ENCODE measurements at places on chromosomes 5 and 9.

- no peak for DNase-seq
These were observed 35.6 kb downstream of the IL6ST start for GRCh38 chr5:55959208-55959607.

DNA sequence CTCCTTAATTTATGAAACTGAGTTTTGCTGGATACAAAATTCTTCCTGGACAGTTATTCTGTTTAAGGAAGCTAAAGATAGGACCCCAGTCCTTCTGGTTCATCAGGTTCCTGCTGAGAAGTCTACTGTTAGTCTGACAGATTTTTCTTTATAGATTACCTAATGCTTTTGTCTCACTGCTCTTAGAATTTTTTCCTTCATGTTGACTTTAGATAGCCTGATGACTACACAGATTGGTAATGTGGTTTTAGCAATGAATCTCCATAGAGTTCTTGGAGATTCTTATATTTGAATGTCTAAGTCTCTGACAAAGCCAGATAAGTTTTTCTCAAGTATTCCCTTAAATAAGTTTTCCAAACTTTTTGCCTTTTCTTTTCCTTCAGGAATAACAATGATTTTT, 419.7 kb downstream of the CDH10 start:
- DNase-seq, result no peak

DNA sequence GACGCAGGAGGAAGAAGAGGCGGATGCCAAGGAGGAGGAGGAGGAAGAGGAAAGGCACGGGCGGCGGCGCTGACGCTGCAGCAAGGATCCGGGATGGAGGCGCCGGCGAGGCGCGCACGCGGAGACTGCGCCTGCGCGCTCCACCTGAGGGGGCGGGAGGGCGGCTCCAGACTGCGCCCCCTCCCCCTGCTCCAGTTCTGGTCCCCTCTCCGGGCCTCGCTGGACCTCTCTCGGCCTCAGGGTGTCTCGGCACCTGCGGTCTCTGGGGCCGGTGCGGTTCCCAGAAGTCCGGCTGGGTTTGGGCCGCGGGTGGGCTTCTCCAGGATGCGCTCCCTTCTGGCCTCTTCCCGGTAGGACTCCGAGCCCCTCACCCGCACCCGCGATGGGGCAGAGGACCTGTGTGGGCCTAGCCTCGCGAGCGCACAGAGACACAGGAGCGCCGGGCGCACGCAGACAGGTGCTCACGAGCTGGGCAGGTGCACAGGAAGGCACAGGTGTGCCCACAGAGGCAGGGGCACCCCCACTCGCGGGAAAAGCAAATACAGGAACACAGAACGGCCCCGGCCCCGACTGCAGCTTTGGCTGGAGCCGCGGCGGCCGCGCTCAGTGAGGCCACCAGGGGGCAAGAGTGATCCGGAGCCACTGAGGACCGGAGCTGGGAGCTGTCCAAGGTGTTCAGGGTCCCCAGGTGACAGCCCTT, at the start of gene NPDC1:
TSS of gene NPDC1 (minus strand) at position 90 of the 700 bp plus-strand sequence. CDS start 188 bp downstream, outside the sequence.
- DNase-seq, result peak; percentile 93

DNA sequence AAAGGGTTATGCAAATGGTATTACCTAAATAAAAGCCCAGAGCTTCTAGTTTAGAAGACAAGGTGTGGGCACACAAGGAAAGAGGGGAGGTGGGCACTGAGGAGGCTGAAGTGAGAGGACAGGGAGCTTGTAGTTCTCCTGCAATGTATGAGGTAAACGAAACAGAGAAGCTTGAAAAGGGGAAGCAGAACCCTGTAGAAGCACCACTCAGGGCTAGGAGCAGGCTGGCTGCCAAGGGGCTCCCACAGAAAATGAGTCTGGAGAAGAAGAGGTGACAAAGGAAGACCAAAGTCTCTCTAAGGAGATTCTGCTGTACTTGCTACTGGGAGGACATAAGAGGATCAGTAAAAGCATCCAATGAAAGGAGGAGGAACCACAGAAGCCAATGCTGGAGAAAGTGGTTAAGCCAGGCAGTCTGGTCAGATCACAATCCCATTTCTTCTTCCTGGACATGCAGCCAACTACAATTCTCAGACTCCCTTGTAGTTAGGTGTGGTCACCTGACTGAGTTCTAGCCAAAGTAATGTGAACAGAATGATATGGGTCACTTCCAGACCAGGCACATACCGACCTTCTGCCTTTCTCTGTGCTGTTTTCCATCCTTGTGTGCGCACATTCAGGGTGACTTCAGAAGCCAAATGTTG, 174.5 kb upstream of the MAP3K1 start:
- DNase-seq, result peak; percentile 27

- no peak for DNase-seq
These were observed 191.6 kb downstream of the PLK2 start for GRCh38 chr5:58268268-58268667.

DNA sequence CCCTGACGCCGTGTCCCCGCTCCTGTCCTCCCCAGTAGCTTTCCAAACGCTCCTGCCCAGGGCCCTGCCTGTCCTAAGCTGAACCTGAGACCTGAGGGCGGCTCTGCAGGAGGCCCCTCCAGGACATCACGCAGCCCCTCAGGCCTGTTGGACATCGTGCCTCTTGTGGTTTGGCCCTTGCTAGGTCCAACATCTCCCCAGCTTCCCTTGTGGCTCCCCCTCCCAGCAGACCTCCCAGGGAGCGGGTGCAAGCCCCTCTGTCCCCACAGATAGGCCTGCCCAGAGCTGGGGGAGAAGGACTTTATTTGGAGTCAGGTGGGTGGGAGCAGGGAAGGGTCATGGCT, 4.1 kb downstream of the OBP2B start:
- DNase-seq, result no peak

DNA sequence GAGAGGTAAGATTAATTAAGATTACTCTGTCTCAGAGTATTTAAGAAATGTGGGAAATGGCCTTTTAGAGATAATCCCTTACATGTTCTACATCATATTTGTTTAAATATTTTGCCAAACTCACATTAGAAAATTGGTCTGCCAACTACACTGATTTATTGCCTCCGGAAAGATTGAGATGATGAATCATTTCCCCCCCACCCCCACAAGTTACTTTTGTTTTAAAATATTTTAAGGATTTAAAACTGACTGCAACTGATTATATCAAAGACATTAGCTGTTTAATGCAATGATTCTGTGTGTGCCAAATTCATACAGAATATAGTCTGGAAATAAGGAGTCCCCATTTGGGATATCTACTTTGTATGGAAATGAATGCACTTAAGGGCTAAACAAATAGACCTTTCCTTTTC, 674.4 kb downstream of the PRR16 start:
- no peak for DNase-seq

DNA sequence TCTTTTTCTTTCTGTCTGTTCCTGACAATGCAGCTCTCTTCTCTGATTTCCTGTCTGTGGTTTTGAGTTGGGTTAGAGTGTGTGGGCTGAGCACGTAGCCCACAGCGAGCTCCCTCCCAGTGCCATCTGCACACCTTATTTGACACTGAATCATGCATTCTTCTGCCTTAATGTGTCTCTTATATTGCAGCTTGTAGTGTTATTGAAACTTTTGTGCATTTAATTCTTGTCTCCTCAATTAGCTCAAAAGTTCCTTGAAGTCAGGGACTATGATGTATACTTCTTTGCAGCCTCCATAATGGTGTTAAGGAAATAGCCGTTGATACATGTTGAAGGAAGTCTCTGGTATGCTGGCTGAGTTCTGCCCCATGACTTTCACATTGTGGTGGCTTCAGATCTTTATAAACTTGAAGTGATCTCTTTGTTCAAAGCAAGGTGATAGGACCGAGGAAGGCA, 576.2 kb upstream of the CLINT1 start:
- peak; percentile 34 for DNase-seq

- DNase-seq, result no peak
These were observed 640.9 kb downstream of the SEMA5A start for GRCh38 chr5:8905021-8905420.

- no peak for DNase-seq
These were observed 1002.7 kb upstream of the DMAC1 start for GRCh38 chr9:8802242-8802641.

DNA sequence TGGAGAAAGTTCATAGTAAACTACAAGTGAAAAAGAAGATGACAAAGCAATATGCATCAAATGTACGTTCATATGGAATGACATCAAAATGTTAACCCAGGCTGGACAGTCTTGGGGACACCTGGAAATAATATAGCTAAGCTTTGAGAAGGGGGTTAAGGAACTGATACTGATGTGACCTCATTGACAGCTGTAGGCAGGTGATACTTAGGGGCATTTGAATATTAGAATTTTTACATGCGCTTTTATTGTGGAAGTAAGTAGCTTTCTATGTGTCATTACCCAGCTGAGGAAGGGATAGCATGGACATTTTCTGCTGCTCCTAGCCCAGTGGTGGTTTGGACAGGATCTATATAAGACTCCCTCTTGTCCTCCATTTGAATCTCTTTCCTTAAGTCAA, 299.7 kb downstream of the CWC27 start:
- no peak for DNase-seq

DNA sequence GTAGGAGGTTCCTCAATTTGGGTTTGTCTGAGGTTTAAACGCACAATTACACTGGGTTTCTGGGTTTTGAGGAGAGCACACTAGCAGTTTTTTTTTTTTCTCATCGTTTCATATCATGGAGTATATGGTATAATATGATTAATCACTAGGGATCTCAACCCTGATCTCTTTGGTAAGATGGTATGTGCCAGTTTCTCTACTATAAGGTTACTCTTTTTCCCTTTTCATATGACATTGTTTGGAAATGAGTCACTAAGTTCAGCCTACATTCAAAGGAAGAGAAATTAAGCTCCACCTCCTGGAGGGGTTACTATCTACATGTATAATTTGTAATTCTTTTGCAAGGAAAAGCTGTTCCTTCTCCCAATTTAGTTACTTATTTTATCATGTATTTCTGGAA, 35.2 kb downstream of the MTRR start:
- DNase-seq, result no peak

Data from GM10248 (cell line).